ENCODE measurements at places on chromosomes 12 and 14.

- no peak for DNase-seq
Measured at GRCh38 chr12:102879144-102879763, 37.8 kb downstream of the PAH start.

DNA sequence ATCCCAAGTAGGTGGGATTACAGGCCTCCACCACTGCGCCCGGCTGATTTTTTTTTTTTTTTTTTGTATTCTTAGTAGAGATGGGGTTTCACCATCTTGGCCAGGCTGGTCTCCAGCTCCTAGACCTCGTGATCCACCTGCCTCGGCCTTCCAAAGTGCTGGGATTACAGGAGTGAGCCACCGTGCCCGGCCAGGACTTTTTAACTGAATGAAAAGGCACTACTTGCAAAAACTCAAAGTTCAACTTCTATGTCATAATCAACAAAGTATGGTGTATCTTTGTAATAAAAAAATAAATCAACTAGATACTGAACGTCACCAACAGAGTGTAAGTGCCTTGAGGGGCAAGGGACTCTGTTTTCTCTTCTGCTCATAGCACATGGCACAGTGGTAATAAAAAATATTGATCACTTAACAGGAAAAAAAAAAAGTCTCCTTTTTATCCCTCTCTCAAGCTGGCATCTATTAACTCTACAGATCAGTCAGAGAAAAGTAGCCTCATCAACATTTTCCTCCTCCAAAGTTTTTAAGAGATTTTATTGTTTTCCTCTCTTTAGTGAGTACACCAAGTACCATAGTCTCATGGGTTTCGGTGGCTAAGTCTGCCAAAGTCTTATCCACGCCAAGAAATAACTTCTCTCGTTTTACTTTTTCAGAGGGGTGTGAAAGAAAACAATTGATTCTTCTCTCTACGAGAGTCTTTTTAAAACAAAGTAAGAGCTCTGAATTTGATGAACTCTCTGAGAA lies 10.6 kb upstream of the FOXN3 start:
- no peak for DNase-seq

DNA sequence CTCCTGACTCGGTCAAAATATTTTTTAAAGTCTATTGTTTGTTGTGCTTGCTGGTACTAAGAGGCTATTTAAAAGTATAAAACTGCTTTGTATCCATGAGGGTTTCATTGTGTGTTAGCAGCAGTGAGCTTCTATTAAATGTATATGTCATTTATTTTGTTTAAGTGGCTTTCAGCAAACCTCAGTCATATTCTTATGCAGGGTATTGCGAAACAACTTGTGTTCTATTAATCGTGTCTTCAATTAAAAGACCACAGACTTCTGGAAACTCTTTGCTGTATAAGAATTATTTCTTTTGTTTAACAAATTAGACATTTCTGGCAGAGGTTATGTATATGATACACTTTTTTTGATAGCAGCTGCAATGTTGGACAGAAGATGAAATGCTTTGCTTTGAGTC lies 6.5 kb downstream of the IAPP start:
- no peak for DNase-seq

- DNase-seq, result no peak
Measured at GRCh38 chr12:43291516-43291915, 260.5 kb downstream of the ADAMTS20 start.

DNA sequence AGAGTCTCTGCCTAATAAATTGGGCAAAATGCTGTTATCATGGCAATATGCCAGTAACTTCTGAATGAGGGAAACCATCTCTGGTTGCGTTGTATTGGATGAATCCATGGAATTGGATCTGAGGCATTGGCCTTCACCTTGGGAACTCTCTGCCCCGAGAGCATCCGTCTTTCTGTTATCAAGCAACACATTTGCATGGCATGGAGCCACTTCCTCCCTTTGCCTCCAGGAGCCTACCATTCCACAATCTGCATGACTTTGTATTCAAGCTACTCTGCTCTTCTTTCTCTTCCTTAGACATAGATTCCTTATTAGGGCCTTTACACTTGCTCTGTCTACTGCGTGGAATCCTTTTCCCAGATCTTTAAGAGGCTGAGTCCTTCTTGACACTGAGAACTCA lies 57.2 kb downstream of the RIC8B start:
- no peak for DNase-seq

- DNase-seq, result no peak
Measured at GRCh38 chr14:68103853-68104252, 284.3 kb downstream of the RAD51B start.

DNA sequence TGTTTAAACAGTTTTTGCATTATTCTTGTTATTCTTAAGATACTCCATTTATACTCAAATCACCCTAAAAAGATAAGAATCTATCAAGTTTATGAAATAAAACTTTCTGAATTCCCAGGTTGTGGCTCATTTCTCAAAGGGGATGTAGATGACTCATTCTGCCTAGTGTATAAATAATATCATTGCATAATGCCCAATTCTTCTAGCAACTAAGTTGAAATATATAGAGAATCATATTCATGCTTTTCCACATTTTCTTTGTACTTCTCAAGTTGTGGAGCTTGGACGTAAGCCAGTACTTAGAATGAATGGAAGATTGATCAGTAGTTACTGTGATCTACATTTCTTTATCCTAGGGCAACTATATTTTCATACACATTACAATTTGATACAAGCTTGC lies 201.1 kb downstream of the PPFIA2 start:
- DNase-seq, result no peak

- DNase-seq, result no peak
Measured at GRCh38 chr12:103144278-103144677, 186.8 kb downstream of the ASCL1 start.

- DNase-seq, result no peak
Measured at GRCh38 chr12:121535150-121536053, 45.4 kb downstream of the KDM2B start.

DNA sequence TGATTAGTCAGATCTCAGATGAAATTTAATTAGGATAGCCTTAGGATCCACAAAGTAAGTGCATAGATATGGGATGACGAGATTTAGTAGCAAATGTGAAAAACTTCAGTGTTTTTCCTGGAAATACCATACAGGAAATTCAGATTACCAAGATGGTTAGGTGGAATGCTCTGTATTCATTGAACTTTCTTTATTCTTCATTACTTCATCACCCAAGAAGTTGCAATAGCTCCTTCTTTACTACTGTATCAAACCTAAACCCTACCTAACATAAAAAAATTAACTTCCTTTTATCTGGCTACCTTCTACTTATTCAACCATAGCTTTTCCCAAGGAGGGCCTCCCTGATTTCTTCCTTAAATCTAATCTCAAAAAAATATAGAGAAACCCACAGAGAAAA lies 100.4 kb downstream of the TTC6 start:
- no peak for DNase-seq

DNA sequence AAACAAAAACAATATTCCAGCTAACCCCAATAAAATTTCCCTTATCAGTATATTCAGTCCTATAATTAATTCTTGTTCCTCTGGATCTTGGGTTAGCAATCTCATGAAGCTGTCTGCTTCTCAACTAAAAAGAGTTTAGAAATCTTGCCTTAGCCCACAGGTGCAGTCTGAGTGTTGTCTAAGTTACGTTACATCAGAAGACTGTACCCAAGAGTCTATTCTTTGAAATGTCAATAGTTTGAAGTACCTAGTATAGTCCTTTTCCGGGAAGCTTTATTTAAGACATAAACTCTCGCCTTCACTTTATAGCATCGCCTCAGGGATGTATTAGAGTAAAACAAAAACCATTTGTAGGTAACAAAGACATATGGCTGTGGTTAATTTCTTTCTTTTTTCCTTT lies 465.1 kb downstream of the FUT8 start:
- no peak for DNase-seq

DNA sequence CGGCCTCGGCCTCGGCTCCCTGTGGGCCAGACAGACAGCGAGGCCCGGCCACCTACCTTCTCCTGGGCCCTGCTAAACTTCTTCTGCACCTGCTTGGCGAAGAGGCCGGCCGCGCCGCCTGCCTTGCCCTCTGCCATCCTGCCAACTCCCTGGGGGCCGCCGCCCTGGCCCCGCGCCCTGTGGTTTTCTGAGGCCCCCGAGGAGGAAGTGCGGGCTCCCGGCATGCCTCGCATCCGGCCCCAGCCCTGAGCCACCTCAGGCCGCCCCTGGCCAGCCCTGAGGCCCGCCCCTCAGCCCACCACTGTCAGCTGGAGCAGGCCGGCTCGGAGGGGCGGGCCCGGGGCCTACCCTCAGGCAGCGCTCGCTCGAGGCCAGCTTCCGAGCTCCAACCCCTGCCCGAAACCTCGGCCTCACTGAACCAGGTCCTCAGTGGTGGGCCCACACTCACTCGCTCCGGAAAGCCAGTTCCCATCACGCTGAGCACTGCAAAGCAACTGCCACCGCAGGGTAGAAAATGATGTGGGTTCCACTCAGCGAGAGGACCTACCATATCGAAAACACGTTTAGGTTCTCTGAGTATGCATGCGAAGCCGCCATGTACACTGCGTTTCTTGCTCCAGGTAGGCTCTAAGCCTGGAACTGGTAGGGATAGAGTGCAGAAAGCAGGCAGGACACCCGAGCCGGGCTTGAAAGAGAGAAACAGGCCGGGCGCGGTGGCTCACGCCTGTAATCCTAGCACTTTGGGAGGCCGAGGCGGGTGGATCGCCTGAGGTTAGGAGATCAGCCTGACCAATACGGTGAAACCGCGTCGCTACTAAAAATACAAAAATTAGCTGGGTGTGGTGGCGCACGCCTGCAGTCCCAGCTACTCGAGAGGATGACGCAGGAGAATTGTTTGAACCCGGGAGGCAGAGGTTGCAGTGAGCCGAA lies at the start of gene BIN2:
Gene BIN2, minus strand, starts transcription at position 209 of the 930 bp plus-strand sequence. Its CDS starts 72 bp downstream, at position 137.
- no peak for DNase-seq

- no peak for DNase-seq
Measured at GRCh38 chr14:76925097-76925441, 98.9 kb downstream of the LRRC74A start.

DNA sequence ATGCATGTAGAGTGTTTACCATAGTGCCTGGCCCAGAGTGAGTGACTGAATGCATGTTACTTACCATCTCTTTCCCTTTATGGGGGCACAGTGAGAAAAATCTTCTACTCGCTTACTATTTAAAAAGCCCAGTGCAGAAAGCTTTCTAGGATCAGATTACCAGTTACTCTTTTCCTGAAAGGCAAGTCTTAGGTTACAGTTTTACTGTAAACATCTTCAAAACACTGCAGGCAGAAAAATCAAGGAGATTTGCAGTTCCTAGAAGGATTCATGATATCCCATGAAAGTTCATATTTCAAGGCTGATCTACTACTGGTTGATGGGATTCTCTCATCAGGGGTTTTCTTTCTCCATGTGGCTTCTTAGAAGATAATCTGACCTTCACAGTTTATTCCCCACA lies 29.3 kb upstream of the DAAM1 start:
- DNase-seq, result no peak

DNA sequence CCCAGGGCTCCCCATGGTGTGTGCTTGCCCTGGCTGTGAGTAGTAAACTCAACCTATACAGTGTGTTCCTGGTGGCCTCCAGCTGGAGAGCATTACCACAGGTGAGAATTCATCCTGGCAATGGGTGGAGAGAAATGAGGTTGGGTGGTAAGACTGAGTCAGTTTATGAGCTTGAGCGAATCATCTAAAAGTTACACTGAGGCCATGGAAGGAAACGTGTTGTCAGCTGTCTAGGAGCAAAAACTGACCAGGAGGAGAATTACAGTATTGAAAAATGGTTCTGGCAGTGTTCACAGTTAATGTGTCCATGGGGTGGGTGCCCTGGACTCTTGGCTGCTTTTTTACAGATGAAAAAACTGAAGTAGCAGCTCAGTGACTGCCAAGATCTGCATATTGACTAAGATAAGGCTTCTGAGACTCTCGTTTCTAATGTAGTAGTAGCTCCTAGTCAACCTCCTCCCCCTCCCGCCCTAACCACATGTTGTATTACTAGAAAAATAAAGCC lies 202.0 kb upstream of the AMIGO2 start:
- no peak for DNase-seq

GRCh38 chr12:27009881-27010301 lies 4.3 kb downstream of the TM7SF3 start:
- no peak for DNase-seq

GRCh38 chr12:92803903-92804302 lies 101.1 kb downstream of the PLEKHG7 start:
- no peak for DNase-seq

Data from D721Med (cell line).